ENCODE measurements at places on chromosomes 16 and 17.

GRCh38 chr17:11353601-11354000, 112.6 kb downstream of the SHISA6 start:
- DNase-seq = no peak

GRCh38 chr17:44333371-44333770, 8.7 kb upstream of the SLC25A39 start:
- no peak for DNase-seq

DNA sequence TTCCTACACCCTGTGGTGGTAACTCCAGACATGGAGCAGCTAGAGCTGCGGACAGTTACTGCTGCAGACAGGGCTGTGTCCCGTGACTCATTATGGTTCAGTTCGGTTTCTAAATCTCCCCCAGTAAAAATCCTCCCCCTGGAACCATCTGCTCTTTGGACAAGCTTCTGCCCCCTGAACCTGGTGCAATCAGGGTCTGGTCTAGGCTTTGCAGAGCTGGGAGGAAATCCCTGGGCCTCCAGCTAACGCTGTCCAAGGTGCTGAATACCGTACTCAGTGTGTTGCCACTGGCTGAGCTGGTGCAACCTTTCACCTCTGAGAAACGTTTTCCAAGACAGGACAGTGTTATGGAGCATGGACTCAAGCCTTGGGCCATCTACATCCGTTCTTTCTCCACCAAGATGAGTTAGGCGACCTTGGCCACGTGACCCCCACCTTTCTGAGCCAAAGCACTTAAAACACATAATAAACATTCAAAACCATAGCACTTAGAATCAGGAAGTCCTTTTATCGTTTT, 142.0 kb downstream of the CPPED1 start:
- peak; percentile 54 for DNase-seq

DNA sequence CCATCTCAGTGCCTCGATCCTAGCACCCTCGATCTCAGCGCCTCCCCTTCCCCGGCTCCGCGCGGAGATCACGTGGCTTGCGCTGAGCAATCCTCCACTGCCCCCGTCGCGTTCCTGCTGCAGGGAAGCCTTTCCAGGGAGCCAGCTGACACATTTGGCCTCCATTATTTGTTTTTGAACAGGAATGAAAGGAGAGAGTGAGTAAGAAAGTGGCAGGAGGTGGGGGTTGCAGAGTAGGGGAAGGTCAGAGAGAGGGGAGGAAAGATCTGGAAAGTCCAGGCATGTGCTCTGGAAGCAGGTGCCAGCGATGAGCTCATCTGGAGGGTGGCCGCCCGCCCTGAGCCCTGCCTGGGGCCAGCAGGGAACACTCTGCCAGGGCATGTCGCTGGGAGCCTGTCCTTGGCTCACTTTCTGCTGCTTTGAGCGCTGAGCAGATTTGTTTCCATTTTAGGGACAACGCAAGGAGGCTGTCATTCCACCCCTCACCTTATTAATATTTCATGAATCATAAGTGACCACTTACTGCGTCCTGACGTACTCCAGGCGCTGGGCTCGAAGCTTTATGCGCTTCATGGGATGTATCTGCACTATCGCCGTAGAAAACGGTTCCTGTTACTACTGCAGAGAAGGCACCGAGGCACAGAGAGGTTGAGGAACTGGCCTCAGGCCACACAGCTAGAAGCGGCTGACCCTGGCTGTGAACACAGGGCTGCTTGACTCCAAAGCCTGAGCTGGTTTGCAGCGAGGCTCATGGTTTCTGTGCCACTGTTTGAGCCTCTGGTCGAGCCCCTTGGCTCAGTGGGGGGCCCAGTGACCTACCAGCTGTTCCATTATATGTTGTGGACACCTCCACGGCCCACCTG, 283.1 kb downstream of the SEC14L1 start:
- peak; percentile 92 for DNase-seq

DNA sequence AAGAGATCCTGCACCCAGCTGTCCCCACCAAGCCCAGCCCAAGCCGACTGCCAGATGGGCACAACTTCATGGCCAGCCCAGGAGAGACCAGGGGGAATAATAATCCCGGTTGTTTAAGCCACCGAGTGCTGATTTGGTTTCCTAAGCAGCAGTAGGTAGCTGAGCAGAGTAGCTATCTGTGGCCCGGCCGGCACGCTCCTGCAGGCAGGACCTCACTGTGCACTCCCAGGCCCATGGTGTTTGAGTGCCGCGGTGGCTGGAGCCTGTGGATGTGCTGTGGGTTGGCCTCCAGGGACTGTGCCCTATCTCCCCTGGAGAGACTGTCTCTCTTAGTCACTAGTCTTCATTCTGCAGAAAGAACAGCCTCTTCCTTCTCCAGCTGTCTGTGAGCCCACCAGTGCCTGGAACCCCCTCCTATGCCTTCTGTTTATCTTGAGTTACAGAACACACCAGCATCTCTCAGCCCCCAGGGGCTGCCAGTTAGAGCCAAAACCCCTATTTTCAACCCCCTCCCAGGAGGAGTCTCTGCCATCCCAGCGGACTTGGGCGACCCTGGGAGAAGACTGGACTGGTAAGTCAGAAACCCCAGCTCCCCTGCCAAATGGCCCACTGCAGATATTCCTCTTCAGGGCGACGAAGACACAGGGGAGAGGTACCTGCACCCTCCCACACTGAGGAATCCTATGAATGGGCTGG, 152.0 kb downstream of the SDK2 start:
- DNase-seq = no peak

DNA sequence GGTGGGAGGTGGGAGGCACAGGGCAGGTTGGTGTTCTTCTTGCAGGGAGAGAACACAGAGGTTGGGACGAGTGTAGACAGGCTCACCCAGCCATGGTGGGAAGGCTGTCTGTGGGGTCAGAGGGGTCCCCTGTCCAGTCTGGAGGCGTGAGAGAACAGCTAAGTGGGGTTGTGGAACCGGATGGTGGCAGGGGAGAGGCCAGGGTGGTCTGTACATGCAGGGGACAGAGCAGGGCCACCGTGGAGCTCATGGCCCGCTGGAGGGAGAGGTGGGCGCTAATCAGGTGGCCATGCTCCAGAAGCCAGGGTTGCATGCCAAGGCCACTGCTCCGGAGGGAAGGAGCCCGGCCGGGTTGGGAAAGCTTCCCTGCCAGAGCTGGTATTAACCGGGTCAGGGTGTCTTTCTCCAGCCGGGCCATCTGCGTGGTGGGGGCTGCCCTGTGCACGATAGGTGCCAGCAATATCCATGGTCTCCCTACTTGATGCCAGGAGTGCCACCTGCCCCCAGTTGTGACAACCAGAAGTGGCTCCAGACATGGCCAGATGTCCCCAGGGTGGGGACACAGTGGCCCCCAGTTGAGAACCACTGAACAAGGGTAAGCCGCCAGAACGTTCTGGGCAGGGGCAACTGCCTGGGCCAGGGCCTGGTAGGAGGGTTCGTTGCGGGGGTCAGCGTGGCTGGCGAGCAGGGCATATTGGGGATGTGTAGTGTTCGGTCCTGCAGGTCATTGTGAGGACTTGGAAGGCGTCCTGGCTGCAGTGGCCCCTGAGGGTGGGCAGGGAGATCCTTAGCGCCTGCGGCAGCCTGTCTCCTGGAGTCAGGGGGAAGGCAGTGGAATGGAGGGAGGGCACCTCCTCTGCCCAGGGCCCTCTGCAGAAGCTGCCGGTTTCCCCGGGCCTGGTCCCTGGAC, 5.1 kb downstream of the SNN start:
- DNase-seq = no peak

DNA sequence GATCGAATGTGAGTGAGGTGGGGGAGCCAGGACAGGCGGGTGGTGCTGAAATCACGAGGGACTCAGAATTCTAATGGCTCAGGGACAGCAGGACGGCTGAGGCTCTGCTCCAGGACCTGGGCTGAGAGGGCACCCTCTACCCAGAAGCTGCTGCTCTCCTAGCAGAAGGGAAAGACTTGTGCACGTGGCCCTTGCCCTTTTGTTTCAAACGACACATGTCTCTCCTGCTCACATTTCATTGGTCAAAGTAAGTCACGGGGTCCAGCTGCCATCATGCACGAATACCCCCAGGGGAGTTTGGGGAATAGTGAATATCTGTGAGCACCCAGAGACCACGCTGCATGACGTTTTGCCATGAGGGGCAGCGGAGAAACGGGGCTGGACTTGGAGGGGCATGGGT, 73.2 kb downstream of the RTN4RL1 start:
- DNase-seq = no peak

DNA sequence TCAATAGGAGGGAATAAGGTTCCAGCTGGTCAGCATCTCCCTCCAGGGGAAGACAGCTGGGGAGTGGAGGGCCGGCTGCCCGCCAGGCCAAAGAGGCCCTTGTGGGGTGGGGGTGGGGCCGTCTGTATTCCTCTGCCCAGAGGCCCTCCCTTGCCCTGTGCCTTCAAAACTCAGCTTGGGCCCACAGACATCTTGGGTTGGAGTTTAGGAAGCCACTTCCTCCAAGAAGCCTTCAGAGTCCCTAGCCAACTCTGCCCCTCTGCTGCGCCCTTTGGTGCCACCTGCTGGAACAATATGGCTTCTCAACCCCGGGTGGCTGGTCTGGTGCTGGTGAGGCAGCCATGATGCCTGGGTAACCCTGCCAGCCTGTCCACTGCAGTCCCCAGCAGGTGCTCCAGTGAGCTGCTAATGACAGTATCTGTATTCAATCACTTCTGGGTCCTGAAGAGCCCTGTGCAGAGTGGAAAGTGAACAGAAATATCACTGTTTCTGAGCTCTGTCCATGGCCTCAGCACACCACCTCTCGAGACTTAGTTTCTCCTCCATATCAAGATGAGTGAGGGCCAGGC, 16.7 kb downstream of the HSD11B2 start:
- DNase-seq = no peak

All from right forelimb (tissue), 1 donor.